ENCODE measurements at places on chromosomes 13 and 19. TPM values are rescaled to one million over a fixed set of nuclear protein-coding genes. Genes with fewer than 3 reads are reported as not detected.

GRCh38 chr13:62767473-62767872 is 1351.8 kb upstream of the PCDH20 start:
- no peak for DNase-seq

DNA sequence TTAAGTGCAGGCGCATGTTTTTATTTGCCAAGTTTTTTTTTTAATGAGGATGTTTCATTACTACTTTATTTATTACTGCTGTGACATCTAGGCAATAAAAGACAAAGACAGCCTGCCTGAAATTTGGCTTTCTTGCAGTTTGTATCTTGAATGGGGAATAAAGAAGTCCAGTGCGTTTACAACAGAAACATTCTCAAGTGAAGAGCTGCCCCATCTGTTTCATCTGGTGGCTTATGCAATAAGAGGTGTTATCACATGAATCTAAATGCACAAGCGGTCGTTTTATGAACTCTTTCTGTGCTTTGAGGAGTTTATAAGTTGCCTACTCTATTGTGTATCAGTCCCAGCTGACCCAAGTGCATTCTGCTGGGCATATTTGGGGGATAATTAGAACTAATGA is 12.6 kb upstream of the MAB21L1 start:
- DNase-seq, result no peak

The PSG7 gene
- not detected for total RNA-seq

GRCh38 chr13:79703772-79704171 is 222.8 kb downstream of the NDFIP2 start:
- DNase-seq, result no peak

GRCh38 chr13:51501096-51501495 is 48.3 kb upstream of the INTS6 start:
- no peak for DNase-seq

- no peak for DNase-seq
Measured at GRCh38 chr19:10279737-10280442, 6.9 kb upstream of the ICAM4 start.

- DNase-seq, result no peak
Measured at GRCh38 chr19:17101686-17102628, 26.4 kb downstream of the MYO9B start.

DNA sequence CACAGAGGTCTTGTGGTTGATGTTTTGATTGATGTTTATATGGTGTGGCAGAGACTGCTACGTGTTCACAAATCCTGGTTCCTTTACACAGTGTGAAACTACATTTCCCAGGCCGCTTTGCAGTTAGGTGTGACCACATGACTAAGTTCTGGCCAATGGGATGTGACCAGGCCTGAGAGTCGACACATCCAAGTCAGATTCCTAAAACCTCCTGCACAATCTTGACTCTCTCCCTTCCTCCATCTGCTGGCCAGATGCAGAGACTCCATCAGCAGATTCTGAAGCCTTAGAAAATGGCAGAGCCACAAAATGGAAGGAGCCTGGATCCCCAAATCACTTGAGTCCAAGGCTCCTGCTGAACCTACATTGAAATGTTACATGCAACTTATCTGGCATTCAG is 12.6 kb downstream of the CD37 start:
- peak; percentile 44 for DNase-seq

DNA sequence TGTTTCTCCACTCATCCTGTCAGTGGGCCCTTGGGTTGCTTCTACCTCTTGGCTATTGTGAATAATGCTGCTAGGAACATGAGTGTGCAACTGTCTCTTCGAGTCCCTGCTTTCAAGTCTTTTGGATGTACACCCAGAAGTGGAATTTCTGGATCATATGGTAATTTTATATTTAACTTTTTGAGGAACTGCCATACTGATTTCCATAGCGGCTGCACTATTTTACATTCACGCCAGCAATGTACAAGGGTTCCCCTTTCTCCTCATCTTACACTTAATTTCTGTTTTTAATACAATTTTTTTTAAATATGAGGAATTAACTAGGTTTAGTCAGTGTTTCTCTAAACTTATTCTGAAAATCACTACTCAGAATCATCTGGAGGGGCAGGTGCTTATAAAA is 24.2 kb upstream of the SLC46A3 start:
- no peak for DNase-seq
